NCI-H1105 (cell line): ENCODE measurements at places on chromosomes 16 and 17.

DNA sequence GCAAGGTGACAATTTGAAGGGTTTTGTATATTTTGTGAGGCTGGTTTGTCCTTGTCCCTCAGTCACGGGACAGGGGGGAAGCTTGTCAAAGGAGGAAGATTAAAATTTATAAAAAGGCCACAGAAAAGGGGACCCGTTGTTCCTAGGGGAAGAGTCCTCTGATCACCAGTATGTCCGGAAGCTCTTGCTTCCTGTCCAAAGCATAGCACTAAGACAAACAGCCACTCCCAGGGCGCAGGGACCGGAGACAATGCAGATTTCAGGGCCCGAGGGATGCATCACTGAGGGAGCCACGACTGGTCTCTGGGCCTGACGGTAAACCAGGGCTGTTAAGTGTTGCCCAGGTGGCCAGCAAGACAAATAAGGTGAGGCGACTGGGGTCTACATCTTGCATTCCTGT is 95.2 kb downstream of the MAF start:
- no peak for DNase-seq

DNA sequence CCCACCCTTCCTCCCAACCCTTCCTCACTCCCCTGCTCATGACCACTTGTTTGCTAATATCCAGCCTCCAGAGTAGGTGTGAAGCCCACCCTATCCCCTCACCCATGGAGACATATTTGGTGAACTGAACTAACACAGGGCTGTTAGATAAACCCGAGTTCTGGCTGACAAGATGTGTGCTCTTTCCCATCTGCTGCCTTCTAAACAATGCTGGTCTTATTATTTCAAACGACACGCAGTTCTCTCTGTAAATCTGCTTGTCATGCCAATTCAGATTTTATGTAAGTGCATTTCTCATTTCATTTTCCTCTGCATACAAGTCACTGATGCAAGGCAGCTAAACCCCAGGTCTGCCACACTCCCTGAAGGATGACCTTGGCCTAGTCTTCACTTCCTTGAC is 343.0 kb upstream of the CDH5 start:
- no peak for DNase-seq

DNA sequence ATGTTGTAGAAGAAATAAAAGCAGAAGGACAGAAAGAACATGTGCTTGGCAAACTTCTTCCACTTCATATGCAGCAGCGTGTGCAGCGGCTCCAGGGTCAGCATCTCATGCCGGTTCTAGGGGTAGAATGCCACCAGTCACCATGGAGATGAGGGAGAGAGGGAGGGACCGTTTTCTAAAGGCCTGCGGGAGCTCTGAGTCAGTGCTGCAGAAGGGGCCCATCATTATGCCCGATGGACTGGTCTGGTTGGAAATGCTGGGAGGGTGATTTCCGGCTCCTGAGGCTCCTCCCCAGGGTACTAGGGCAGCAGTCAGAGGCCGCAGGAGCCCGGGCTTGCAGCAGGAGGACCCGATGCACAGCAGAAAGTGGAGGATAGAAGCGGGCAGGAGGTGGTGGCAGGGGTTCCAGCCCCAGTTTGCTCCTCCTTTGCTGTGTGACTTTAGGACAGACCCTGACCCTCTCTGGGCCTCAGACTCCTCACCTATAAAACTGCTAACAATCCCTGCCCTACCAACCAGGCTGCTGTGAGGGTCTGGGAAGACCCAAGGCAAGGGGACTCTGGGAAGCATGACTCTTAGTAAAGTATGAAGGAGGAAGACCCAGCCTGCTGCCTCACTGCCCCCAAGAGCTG is 28.6 kb downstream of the TRPV3 start:
- DNase-seq = no peak

DNA sequence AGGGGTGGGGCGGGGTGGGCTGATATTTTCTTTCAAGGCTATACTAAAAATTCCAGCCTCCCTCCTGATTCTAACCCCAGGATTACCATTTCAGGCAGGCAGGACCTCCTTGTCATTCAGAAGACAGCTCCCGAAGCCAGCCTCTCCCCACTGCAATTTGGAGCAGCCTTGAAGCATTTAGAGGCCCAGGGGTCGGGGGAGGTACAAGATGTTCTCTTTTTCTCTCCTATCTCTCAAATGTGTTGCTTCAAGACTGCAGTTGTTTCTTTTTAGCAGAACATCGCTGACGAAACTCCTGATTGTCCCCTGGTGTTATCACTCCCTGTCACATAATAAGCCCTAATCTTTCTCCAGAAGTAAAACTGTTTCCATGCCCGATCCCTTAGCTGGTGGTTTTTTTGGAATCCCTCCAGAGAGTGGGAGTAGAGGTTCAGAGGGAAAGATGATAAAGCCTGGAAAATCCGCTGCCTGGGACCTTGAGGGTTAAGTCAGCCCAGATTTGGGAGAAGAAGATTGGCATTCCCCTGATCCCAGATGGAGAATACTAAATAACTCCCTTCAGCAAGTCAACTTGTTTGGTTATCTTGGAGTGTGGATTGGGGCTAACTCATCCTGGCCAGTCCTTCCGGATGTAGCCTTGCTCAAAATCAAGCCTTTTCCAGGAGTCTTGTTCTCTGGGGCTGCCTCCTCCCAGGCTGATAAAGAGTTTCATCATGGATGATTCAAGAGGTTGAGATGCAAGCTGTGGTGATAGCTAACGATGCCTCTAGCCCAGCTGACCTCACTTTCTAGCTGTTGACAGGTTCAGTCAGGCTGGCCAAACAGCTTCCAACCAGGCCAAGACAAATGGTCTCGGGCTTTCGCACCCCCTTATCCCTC is 71.3 kb downstream of the SOX9 start:
- no peak for DNase-seq

- DNase-seq = no peak
These were observed 623 bp downstream of the CACNA1G start for GRCh38 chr17:50560931-50561745.
